ENCODE measurements at places on chromosomes 6 and 20.

GRCh38 chr6:10373642-10374359 is 41.1 kb downstream of the TFAP2A start:
- no peak for DNase-seq

GRCh38 chr6:162234631-162235030 is 492.9 kb downstream of the PRKN start:
- DNase-seq = no peak

DNA sequence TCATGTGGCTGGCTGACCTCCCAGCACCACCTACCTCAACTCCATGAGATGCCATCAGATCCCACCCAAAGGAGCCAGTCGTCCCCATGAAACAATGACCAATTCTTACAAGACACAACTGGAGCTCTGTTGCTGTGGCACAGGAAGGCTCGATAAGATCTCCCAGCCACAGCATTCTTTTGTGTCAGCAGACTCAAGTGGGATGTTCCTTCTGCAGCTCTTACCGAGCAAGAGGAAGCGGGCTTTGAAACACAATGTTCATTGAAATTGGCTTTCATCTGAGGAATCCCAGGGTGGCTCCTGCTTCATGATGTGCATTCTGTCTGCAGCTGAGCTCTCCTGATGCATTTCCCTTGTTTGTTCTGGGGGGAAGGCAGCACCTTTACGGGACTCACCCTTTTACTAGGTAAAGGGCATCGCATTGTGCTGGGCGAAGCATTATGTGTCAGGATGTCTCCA is 222.0 kb upstream of the SGK1 start:
- DNase-seq = no peak

DNA sequence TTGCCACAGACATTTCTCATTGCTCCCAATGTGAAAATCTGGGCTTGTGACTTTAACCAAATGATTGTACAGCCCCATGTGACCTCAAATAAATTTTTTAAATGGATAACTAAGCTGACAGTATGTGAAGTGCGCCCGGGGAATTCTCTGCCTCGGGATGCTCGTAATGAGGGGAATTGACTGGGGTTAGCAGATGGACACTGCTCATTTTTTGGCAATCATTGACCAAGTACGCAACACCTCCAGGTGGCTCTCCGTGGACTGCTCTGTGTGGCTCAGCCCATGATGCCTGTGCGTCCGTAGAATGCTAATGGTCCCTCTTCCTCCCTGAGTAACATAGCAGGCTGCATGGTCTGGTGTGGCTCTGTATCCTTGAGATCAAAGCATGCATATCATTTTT is 42.4 kb downstream of the FARS2 start:
- DNase-seq = no peak

GRCh38 chr6:45021676-45022075 is 306.5 kb upstream of the RUNX2 start:
- DNase-seq = no peak

- DNase-seq = no peak
These were observed 32.2 kb downstream of the MRAP2 start for GRCh38 chr6:84065693-84066290.

GRCh38 chr20:18057101-18057993 is at the start of gene OVOL2:
TSS of gene OVOL2 (minus strand) at chr20:18057916. CDS start at chr20:18057634, 282 bp downstream.
- DNase-seq = no peak

- no peak for DNase-seq
These were observed 102.7 kb downstream of the KCNQ5 start for GRCh38 chr6:72724545-72724944.

Measured in forelimb muscle (tissue), 1 donor.